ENCODE measurements at places on chromosomes 7 and 10.

- no peak for DNase-seq
These were observed 190.7 kb upstream of the CHRM2 start for GRCh38 chr7:136677471-136678365.

DNA sequence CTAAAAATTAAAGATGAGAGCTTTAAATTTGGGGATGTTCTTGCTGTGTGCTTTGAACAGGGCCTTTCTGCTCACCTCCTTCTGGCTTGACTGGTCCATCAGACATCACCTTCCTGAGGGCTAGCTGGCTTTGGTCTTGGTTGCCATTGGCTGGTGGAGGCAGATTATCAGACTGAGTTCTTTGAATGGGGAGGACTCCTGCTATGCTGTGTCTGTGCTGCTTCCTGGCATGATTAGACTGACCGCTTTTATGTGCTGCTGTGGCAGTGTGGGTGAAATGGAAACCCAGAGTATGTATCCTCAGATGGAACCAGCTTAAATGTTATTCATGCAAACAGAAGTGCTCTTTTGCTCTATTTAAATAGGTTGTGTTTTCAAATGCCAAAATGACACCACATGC is 341.6 kb downstream of the PCLO start:
- no peak for DNase-seq

- no peak for DNase-seq
These were observed 24.6 kb upstream of the MKLN1 start for GRCh38 chr7:131302876-131303707.

DNA sequence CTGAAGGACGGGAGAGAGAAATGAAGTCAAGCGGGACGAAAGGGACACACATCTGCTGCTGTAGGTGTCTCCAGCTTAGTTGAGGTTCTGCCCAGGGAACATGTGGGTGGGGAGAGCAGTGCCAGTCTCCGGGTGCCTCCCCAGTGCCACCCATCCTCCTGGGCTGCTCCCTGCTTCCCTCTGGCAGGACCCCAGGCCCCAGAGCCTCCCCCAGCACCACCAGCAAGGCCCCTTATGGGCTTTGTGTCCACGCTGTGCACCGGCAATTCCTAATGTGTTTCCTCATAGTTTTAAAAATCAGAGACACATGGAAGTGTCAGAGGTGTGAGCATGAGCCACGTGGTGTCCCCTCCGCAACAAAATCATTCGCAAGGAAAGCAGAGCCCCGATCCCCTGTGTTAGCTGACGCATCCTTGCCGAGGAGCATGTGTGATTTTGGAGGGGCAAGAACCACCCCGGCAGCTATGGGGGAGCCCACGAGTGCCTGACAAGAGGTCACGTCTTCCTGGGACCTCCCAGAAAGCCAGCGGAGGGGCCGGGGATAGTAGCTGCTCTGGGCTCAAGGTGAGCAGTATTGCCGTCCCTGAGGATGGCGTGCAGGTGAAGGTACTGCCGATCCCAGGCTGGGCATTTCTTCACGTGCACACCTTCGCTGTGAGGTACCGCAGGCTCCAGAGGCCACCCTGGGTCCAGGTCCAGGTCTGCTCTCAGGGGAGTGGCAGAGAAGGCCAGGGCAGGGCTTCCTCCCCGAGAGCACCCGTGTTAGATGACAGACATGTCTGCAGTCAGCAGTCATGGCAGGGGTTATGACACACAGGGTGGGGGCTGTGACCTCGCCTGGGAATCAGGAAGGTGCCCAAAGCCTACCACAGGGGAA is 448.2 kb upstream of the FOXK1 start:
- no peak for DNase-seq

DNA sequence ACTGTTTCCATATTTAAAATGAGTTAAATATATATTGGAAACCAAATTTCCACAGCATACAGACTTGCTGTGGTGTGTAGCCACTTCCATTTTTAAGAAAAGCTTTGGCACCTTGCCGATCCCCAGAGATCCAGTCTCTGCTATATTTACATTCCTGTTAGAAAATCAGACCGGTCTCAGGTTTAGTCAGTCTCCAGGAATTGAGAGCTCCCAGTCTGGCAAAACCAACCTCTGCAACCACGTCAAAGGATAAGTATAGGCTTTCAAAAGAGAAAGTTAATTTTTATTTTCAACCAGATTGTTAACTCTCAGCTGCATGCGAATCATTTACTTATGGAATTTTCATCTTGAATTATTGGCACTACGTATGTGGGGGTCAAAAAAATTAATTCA is 28.2 kb downstream of the PUS7 start:
- no peak for DNase-seq

- no peak for DNase-seq
These were observed 7.3 kb upstream of the MAFK start for GRCh38 chr7:1523208-1523607.

- no peak for DNase-seq
These were observed 237.2 kb downstream of the BUB3 start for GRCh38 chr10:123391275-123392028.

DNA sequence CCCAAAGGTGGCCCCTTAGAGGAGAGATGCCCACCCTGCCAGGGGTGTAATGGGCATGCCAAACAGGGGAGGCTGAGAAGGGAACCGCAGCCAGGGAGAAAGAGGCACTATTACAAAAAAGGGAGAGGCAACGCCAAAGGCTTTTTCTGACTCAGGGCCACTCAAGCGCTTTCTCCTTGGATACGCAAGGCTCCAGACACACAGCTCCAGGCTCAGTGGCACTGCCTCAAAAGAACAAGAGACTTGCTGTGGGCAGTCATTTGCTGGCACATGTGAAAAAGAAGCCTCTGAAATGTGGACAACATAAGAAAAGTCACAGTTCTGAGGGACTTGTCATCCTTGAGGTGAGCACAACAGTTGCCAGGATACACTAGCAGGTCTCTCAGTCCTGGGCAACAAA is 128.4 kb downstream of the DGKI start:
- no peak for DNase-seq

GRCh38 chr10:107653832-107654287 is 489.4 kb upstream of the SORCS1 start:
- no peak for DNase-seq
